ENCODE measurements at places on chromosomes 11 and 22.

- DNase-seq: peak; percentile 47
These were observed 950 bp upstream of the LAYN start for GRCh38 chr11:111539426-111540113.

GRCh38 chr22:48783821-48784266 lies 1043.8 kb downstream of the BRD1 start:
- DNase-seq: no peak

DNA sequence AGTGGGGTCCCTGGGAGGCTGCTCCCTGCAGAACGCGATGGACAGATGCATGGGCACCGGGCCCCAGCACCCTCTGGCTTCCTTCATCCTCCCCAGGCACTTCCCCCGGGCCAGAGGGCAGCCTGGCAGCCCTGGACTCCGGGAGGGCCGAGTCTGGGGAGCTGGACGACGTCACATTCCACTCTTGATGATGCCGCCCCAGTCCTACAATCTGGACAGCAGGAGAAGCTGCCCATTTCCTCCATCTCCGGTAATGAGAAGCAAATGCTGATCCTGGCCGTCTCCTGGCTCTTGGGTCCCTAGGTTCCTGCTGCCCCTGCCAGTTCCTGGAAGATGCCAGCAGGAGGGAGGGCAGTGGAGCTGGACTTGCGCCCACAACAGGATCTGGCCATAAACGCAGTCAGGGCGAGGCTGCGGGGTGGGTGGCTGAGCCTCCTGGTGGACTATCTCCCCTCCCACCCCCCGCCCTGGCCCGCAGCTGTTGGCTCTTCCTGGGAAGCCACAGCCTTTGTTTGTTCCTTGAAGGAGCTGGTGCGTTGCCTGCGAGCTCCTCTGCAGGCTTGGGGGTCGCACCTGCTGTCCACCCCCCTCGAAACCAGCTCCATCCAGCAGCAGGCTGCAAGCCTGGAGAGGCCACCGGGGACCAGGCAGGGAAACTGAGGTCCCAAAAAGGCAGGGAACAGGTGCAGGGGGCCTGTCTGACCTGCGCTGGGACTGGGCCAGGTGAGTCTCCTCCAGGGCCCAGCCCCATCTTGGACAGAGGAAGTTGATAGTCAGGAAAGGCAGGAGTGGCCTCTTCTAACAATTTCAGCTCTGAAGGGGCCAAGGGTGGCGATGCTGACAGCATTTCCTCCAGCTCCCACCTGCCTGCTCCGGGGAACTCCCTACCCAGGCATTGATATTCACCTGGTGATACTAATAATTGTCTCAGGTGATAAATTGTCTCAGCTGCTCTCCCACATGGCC lies 17.9 kb upstream of the MUC6 start:
- DNase-seq: no peak

DNA sequence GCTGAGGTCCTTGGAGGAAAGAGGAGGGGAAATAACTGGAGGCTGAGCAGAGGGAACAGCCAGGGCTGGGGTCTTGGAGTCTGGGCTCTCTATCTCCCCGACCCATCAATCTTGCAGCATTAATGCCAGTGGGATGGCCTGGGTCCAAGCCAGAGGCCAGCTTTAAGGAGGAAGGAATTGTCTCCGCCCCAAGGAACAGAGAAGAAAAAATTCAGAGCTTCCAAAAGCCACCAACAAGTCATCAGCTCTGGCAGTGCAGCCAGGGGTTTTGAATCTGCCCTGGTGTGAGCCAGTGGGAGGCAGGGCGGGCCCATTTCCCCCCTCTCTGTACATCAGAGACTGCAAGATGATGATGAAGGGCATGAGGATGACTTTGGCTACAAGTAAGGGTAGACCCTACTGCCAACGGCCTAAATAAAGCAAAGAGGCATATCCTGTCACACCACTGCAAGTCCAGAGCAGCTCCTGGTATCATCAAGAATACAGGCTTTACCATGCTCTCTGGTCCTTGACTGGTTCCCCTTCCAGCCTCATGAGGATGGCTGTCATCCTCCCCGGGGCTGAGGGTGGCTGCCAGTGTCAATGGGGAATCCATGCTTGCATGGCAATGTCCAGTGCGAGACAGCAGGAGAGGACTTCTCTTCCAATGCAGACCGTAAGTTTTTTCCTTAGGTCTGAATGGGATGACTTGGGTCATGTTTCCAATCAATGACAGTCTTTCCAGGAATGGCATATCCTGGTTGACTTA lies 34.4 kb downstream of the LRRC32 start:
- no peak for DNase-seq

- DNase-seq: peak; percentile 52
These were observed at the start of gene TSPO for GRCh38 chr22:43151251-43152002. TSS of gene TSPO (plus strand) at chr22:43151559. CDS start at chr22:43159239, 7,680 bp downstream.

GRCh38 chr22:22067192-22067591 lies 84.6 kb upstream of the TOP3B start:
- DNase-seq: no peak

Data from mesenchymal stem cell (in vitro differentiated cells and primary cell).